ENCODE measurements at places on chromosomes 5 and 9. TPM values are rescaled to one million over a fixed set of nuclear protein-coding genes. Genes with fewer than 3 reads are reported as not detected.

DNA sequence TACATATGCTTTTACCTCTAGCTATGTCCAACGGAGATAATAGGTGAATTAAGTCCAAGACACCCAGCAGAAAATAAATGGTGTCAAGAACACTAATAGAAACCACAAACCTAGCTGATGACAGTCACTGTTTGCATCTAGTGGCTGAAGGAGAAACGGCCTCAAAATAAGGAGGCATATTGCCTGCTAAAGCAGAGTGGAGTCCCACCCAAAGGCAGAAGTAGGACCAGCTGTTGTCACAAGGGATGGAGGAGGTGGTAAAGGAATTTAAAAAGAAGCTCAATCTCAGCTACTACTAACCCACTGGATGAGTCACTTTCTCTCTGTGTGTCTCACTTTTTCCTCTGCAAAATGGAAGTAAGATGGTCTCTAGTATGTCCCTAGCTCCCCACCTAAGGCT lies 224.3 kb downstream of the GRIA1 start:
- no peak for DNase-seq

- DNase-seq, result no peak
Observed at GRCh38 chr5:148005788-148006520, 57.8 kb upstream of the SPINK5 start.

ADGRV1 gene
- 0.14 TPM for total RNA-seq

DNA sequence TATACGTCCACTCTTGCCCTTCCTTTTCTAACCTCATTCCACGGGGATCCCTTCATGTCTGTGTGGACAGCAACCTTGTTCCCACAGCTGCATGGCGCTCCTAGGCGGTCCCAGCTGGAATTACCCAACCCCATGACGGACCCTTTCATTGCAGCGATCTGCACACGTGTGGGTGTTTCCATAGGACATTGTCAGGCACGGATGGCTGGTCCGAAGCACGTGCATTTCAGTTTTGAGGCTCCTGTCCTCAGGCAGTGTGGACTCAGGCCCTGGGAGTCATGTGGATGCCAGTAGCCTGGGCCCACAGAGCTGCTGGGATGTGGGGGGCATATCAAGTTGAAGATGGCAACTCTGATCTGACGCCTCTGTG lies 15.0 kb downstream of the CARD19 start:
- no peak for DNase-seq

- DNase-seq, result no peak
Observed at GRCh38 chr9:134193912-134194535, 29.7 kb upstream of the RNU6ATAC start.

GRCh38 chr9:111000202-111000601 lies 38.1 kb downstream of the LPAR1 start:
- DNase-seq, result no peak

BARHL1 gene
- total RNA-seq, result not detected

DNA sequence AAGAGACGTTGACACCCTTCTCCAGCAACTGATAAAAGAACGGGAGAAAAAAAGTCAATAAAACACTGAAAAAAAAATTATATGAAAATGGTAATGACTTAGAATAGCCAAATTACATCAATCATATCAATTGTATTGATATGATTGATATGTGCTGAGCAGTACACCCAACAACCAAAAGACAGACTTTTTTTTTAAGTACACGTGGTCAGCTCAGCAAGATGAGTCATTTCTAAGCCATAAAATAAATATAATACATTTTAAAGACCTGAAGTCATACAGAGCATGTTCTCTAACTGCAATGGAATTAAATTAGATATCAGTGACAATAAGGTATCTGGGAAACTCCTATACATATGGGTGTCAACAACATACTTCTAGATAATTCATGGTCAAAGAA lies 30.9 kb upstream of the OLFM1 start:
- DNase-seq, result no peak

DNA sequence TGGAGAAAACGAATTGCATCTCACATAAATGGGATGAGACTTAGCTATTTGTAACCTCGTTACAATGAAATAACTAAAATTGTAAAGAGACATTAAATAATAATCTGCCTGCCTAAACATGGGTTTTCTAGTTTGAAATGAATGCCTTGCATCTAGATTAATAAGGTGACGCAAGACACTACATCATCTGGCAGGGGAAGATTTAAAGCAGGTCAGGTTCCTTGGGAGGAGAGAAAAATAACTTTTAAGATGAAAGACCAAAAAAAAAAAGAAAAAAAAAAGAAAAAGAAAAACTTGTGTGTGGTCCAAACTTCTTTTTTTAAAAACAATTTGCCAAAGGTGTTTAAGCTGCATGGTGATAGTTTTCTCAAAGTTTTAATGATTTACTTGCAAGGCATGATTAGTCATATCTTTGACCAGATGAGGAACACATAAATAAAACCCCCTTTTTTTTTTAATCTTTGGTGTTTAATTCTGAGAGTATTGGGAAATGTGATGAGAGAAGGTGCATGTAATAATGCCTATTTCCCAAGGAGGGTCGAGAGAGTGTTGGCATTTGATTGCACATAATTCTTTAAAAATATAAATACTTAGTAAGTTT lies 122.9 kb upstream of the ADAMTSL1 start:
- DNase-seq, result no peak

INSL6 gene
- not detected for total RNA-seq

DNA sequence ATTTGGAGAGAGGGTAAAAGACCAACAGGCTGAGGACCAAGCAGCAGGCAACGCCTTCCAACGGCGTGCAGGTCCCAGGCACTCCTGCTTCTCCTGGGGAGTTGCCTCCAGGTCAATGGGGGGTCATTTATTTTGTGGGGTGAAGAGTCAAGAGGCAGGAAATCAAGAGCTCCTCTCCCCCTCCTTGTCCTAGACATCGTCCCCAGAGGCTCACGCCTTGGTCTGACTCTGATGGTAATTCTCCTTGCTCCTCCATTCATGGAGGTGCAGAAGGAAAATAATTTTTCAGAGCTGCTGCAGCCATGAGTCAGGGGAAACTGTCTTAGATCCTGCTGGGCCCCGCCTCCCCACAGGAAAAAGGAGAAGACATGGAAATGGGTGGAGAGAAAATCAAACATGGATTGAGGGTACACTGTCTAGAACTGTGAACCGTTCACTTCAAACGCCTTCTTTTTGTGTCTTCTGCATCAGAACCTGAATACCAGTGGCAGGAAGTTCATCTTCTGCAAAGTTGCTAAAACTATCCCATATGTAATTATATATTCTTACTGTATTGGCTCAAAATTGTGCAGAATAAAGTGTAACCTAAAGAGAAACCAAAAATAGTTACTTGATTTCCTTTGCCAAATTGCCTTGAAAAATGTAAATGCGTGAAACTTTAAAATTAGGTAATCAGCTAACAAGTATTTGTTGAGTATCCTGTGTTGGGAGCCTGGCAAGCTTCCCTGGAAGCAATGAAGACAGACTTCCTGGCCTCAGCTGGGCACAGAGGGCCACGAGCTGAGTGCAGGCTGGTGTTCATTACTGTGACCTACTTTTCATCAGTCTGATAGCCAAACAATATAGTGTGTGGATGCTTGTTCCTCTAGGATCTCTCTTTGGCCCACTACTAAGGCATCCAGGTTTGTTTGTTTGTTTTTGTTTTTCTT lies 142.0 kb downstream of the CMYA5 start:
- no peak for DNase-seq

- DNase-seq, result no peak
Observed at GRCh38 chr5:104611135-104611767, 1048.7 kb upstream of the NUDT12 start.

GRCh38 chr5:27269766-27270165 lies 231.4 kb upstream of the CDH9 start:
- DNase-seq, result no peak

DNA sequence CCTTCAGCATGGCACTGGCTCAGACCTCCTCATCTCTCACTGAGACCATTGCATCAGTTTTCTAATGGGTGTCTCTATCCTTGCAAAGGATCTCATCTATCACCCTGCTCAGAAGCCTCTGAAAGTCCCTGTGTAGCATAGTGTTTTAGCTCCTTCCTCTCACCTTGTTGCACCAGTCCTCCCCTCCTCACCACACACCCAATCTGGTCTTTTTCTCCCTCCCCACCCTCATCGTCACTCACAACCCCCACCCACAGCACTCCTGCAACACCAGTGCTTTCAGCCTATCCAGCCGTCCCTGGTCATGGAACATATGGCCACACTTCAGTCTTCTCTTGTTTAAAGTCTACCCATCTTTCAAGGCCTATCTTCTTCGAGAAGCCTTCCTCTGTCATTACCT lies 74.5 kb downstream of the ANGPTL2 start:
- no peak for DNase-seq

- DNase-seq, result peak; percentile 98
Observed at GRCh38 chr5:62412549-62413329, at the start of gene IPO11. TSS of gene IPO11 (plus strand) at chr5:62412763. CDS start at chr5:62437280, 24,517 bp downstream.

DNA sequence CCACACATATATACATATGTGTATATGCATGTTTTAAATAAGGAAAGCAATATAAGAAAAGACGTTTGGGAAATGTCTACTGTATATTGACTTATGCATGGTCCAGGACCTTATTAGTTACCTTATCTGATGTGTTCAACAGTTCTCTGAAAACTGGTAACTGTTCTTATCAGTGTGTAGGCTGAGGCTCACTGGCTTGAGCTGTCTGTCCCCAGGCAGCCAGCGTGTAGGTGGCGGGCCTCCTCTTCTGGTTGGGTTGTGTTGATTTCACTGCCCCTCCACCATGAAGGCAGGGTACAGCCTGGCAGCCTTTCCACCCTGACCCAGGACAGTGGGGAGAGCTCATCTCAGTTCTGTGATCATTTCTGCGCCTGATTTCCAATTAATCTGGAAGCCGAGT lies 38.7 kb upstream of the SEMA4D start:
- peak; percentile 41 for DNase-seq

PLPP7 gene
- 0.35 TPM for total RNA-seq

GRCh38 chr9:104025104-104025503 lies 69.0 kb upstream of the SMC2 start:
- no peak for DNase-seq

Measured in activated naive CD8-positive, alpha-beta T cell treated with anti-CD3 and anti-CD28 coated beads for 36 hours (primary cell).